Stimulated activated CD8-positive, alpha-beta memory T cell treated with anti-CD3 and anti-CD28 coated beads, Interleukin-15, amount 100 ng/mL, for 48 hours (primary cell): ENCODE measurements at places on chromosomes 2 and 18.

- DNase-seq = no peak
Observed at GRCh38 chr18:61093965-61094364, 239.3 kb upstream of the CDH20 start.

DNA sequence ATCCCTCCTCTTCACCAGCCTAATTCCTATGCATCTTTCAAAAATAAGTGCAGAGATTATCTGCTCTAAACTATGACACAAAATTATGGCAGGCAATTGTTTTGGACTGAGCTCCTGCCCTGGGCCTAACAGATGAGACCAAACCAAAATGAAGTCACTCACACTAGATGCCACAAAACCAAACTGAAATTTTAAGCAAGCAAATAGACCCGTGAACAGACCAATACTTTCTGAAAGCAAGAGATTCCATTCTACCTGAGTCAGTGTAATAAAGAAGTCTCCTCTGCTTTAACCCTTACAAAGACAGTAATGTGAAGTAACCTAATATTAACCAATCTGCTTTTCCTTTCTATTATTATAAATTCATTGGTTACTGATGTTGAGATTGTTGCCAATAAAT lies 84.3 kb downstream of the RIT2 start:
- DNase-seq = no peak

- no peak for DNase-seq
Observed at GRCh38 chr2:100895934-100896685, 76.2 kb downstream of the NPAS2 start.

GRCh38 chr18:25175558-25176517 lies 176.1 kb downstream of the ZNF521 start:
- DNase-seq = no peak

DNA sequence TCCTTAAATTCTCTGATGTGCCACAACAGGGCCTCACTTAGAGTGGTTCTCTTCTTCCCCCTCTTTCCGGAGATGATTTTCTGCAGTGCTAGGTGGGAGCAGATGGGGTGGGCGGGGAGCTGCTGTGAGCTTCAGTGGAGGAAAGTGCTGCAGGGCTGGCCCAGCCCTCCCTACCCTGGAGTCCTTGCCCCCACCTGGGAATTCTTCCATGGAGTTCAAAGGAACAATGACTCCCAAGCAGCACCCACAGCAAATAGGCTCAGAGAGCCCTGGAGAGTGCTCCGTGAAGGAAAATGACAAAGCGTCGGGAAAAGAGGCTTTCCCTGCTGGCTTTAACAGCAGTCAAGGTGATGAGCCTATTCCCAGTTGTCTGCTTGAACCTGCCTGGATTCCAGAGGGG lies 28.8 kb downstream of the LOXHD1 start:
- no peak for DNase-seq

DNA sequence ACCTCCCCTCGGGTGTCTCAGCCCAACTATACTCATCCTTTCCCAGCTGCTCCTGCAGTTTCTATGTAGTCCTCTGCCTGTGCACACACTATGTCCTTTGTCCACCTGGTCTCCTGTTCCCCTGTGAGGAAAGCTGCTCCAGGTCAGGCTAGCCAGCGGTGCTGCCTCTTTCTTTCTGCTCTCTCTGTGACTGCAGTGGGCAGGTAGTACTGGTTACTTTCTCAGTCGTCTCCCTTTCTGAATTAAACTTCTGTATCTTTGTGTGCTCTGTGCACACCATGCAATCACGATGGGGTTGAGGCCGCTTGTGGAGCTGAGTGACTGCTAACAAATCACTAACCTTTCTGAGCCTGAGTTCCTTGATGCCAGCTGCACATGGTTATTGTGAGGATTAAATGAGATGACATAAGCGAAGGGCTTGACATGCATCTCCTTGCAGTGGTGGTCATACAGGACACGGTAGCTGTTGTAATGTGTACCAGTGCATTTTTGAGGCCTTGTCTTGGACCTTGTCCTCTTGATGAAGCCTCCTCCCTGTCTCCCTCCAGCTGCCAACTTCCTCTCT lies 3.5 kb downstream of the FARP2 start:
- DNase-seq = no peak

DNA sequence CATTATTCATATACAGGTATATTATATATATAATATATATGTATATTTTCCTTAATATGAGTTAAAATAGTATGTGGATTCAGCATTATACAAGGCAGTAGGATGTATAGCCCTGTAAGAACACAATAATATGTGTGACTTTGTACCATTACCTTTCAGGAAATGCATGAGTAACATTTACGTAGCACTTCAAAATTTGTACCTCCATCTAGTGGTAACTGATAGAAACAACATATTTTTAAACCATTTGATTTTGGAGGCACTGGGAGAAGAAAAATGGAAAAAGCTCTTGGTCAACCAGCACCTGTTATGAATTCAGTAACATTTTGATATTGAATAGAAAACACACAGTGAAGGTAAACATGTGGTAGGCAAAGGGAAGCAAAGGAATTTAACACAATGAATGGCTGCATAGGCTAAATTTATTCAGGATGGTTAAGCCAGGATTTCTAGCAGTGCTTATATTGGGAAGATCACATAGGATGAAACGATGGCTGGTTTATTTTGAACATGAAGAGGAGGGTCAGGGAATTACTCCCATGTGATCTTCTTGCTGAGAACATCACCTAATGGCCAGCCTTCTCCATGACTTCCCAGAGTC lies 565.5 kb downstream of the CCDC85A start:
- DNase-seq = no peak

DNA sequence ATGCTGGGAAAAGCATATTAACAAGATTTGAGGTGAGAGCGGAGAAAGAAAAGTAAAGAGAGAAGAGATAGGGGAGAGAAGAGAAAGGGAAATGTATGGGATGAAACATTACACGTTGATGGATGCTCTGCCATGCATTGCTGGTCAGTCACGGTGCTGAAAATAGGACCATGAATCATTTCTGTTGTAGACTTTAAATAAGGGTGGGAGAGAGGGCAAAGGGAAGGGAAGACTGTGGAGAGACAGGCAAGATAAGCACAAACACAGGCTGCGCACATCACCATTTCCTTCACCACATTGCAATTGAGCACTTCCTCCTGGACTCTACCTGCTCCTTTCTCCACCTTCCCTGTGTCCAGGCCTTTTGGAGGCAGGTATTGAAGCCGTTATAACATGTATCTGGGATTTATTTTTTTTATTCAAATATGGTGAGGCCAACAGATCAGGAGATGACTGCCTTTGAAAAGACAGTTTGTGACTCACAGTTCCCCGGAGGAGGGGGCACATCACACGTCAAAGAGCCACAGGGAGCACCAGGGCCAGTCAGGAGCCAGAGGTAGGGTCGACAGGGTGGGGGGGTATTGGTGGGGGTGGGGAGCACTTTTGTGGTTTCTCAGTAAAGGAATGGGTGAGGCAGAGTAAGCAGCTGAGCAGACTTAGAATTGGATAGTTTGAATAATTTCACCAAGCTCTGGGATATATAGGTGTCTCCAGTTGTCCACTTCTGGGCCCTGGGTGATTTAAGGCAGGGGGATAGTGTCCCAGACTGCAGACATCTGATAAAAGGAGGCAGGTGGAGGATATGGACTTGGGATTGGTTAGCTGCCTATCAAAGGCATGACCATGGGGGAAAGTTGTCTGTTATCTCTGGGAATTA lies 372.8 kb upstream of the ST6GAL2 start:
- DNase-seq = no peak

DNA sequence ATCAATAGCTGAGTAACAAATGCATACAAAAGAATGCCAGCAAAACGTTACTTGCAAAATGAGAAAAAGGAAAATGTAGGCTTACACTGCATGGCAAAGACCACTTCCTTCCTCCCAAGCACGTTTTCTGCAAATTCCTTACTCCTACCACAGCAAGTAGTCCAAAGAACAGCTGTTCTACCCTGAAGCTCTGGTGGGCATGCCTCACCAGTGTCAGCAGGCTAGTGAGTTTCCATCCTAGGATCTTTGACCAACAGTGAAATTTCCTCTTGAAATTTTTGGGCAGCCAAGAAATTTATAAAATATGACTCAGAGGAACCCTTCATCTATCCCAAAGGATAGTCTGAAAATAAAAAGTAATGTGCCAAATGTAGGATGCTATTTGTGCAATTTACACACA lies 123.9 kb downstream of the ZNF532 start:
- DNase-seq = no peak

DNA sequence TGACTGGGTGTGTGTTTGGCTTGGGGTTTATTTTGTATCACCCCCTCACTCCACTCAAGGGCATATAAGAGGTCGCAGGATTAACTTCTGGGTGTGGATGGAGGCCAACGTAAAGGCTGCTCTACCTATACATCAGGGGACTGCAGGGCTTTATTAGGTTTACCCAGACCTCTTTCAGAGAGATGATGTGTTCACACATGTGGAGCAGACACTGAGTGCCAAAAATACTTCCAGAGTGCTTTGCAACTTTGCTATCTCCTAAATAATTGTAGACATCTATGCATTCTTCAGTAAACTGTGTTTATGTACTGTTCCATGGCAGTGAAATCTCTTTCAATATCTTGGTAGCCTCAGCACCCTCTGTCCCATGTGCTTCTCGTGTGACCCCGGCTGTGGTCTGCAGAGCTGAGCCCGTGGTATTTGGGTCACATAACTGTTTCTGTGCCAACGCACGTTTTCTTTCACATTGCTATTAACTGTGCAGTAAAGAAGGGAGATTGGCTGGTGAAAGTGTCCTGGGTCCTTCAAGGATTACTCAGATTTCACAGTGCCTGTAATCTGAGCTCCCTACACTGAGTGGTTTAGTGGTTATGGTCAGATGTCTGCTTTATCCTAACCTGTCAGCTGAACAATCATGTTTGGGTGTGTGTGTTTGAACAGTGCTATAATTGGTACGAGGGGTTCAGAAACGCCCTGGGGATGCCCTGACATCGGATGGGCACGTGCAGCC lies 208.1 kb downstream of the VAPA start:
- DNase-seq = no peak

- DNase-seq = no peak
Observed at GRCh38 chr2:150532879-150533278, 45.4 kb upstream of the RND3 start.
